Activated CD4-positive, alpha-beta T cell treated with anti-CD3 and anti-CD28 coated beads for 24 hours (primary cell): ENCODE measurements at places on chromosomes 2 and 18.

DNA sequence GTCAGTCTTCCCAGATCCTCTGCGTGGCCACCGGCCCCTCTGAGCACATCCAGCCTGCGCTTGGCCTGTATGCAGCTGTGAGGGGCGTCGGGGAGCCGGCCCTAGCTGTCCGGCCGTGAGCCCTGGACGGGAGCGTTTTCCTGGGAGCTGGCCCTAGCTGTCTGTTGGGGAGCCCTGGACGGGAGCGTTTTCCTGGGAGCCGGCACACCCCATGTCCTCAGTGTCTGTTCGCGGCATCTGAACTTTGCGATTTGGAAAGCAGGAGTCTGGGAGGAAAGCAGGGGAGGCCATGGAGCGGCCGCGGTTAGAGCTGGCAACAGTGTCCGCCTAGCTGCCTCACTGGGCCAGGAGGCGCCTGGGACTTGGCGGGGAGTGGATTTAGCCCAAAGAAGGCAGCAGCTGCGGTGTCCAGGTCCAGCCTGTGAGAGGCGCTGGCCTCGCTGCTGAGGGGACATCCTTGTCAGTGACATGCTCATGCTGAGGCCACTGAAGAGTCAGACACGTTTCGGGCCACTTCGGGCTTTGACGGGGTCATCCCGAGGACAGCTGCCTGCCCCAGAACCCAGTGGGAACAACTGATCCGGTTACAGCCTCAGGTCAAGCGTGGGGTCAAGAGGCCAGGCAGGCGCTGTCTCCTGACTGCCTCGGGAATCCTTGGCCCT is 75.8 kb downstream of the KCNG2 start:
- DNase-seq, result no peak

DNA sequence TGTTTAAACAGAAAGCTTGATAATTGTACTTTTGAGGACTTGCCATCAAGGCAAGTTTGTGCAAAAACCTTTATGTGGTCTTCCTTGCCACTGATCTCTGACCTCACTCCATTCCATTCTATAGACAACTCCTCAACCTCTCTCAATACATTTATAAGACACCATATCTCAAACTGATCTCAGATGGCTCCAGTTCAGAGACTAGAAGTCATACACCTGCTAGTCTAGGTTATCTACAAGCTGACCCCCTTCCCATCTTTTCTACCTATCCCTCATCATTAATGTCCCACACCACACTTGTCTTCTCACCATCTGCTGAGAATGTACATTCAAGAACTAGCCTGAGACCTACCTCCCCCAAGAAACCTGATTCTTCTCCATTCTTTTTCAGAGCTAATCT is 113.1 kb downstream of the METTL8 start:
- DNase-seq, result no peak

DNA sequence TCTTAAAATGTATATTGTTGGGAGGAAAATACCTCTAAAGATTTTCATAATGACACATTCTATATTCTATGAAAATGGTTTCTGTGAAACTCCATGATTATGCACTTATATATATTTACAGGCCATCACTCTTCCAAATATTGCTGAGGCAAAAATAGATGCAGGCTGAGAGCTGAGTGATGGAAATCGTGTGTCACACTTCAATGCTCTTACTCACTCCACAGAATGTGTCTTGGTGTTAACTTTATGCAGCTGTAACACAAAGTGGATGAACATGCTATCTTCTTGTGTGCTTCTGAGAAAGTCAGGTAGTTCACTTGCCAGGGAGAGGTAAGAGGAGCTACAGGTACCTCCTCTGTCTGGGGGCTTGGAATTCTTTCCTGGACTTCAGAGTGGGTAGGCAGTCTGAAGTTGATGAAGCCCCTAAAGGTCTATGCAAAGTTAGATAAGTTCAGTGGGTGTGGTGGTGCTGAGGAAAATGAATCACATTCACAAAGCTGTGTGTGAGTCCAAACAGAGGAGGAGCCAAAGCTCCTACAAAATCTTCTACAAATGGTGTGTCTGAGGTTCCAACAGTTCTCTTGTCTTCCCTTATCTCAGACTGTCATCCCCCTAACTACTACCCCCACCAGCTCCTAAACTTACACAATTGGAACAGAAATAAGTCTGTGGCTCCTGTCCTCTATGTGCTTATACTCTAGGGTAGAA is 74.2 kb upstream of the ST6GAL2 start:
- DNase-seq, result no peak

GRCh38 chr2:74597410-74597809 is 42.9 kb downstream of the DOK1 start:
- no peak for DNase-seq

DNA sequence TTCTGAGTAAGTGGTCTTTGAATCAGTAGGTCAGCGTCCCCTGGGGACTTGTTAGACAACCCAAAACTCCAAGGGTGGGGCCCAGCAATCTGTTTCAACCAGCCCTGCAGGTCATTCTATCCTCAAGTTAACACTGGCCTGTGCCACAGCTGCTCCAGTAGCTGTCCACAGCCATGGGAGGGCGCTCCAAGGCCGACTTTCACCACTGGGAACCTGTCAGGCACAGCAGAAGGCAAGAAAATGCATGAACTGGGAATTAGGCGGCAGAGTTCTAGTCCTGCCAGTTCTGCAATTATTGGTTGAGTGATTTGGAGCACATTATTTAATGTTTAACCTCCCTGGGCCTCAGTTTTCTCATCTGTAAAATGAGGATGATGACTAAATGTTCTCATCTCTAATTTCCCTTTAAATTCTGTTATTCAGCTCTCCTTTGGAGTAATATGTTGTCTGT is 17.4 kb upstream of the MRPL33 start:
- DNase-seq, result peak; percentile 57

DNA sequence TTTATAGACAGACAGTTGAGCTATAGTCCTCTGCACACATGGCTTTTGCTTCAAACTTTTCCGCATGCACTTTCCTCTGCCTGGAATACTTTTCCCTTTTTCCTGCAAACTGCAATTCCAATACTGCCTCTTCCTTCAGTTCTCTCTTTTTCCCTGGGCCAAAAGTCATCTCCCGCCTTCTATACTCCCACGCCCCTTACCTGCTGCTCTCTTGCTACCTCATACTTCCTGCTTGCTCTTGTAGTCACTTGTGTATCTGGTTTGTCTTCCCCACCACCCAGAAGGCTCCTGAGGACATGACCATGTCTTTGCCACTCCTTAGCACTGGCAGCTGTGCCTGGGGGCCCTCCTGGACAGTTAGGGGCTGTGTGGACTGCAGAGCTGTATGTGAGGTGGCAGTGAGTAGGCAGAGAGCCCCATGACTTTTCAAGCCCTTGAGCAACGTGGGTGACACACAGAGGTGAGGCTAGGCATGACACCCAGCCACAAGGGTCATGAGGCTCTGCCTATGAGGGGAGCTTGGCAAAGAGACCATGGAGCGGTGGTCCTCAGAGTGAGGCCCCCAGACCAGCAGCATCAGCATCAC is 23.2 kb downstream of the SPEG start:
- DNase-seq, result no peak

- DNase-seq, result no peak
Measured at GRCh38 chr2:31150120-31150670, 12.0 kb upstream of the GALNT14 start.
